ENCODE measurements at places on chromosomes 16 and 17.
A peak's percentile ranks its signal among the peaks of the same experiment; 100 is the strongest.

- no peak for DNase-seq
Measured at GRCh38 chr17:17190188-17190587, 15.9 kb downstream of the PLD6 start.

DNA sequence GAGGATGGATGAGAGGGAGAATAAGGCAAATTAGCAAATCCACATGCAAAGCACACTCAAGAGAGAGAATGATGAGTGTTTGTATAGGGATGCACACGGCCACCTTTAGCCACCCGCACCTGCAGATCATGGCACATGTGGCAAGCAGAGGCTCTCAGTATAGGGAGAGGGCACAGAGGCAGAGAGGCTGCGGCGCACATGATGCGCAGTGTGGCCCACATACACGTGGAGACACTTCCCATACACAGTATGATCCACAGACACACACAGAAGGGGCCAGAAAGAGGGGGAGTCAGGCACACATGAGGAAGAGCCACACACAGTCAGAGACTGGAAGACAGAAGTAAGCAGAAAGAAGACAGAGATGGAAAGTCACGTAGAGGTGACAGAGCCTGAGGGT is 6.5 kb upstream of the CHD3 start:
- DNase-seq = no peak

DNA sequence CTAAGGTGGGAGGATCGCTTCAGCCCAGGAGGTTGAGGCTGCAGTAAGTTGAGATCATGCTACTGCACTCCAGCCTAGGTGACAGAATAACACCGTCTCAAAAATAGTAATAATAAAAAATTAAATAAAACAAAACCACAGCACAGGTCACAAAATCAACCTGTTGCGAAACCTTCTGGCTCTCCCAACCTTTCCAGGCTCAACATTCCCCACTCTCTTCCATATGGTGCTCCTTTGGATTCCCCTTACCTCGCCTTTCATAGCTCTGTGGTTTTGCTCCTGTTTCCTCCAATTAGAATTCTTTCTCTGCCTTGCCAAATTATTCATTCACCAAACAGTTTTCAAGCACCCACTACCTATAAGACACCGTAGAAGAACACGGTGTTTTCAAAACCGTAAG is 4.7 kb downstream of the ZDHHC7 start:
- no peak for DNase-seq

GRCh38 chr17:720706-721539 is 6.3 kb upstream of the VPS53 start:
- no peak for DNase-seq

DNA sequence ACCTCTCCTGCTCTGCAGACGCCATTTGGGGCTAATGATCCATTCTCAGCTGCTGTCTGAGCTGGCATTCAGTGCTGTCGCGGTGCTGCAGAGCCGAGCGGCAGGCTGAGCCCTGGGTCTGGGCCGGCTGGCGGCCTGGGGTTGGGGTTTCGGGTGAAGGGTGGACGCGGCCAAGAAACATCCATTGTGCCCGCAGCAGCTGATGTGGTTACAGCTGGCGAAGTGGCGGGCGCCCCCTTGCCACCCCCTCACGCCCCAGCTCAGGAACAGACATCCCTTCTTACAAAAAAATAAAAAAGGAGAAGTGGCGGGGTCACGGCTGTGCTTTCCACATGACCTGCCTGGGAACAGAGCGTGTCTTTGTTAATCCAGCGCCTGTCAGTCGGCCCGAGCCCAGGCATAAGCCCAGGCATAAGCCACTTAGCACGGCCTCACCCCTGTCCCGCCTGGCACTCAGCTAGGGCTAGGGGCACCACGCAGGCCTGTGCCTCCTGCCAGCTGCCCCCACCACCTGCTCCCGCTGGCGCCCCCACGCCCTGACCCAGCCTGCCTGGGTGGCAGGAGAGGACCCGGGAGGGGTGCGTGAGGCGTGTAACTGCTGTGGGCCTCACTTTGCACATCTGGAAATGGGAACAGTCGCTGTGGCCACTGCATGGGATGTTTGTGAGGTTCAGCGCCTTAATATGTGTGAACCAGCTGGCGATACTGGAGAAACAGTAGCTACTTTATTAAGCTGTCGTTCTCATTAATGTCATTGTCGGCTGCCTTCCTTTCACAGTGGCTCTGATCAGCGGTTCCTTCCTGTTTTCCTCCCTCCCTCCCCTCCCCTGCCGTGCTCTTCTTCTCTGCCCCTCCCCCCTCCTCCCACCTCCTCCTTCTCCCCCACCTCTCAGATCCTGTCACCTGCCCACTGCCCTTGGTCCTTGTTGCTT is 197.7 kb upstream of the CIBAR2 start:
- DNase-seq = peak; percentile 79

- no peak for DNase-seq
Measured at GRCh38 chr17:15123593-15124263, 141.4 kb downstream of the PMP22 start.

DNA sequence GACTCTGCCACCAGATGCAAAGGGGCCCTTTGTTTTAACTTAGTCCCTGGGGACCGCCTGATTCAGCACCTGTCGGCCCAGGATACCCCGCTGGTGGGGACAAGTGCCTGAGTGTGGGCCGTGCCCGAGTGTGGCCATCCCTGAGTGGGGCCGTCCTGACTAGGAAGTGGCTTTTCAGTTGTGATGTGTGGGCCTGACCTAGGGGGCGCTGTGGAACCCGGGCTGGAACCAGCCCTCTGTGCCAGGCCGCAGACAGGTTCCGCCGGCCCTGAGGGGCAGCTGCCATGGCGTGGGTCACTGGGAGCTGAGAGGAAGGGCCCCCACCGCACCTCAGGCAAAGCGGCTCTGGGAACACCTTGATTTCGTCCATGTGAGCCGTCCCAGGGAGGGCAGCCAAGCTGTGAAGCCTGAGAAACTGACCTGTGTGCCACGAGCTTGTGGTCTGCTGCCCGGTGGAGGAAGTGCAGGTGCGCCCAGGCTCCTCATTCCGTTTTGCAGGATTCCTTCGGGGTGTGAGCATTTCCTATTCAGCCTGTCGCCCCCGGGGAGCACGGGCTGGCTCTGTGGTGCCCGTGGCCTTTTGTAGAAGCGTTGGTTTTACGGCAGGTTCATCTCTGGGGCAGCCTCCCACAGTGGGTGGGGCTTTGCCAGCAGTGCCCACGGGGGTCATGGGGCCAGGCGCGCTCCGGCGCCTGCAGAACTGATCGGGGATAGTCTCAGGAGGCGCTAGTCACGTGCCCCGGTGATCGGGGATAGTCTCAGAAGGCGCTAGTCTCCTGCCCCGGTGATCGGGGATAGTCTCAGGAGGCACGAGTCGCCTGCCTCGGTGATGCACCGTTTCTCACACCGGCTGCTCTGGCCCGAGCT is 5.3 kb downstream of the RPL13 start:
- DNase-seq = peak; percentile 66

- no peak for DNase-seq
Measured at GRCh38 chr16:57354311-57354710, 4.3 kb upstream of the CCL22 start.

DNA sequence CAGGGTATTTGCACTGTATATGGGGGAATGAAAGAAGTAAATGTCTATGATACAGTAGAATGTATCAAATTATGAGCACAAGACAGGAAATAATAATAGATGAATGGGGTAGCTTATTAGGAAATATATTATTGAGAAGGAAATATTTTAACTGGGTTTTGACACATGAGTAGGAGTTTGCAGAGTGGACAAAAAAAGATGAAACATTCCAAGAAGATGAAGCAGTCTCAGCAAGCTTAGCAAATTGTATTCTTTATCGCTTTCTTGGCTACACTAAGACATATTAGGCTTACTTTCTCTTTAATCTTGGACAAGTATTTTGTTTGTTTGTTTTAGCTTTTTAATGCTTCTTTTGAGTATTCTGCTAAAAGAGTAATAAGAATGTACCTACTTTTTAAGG is 1.3 kb upstream of the KRTAP4-9 start:
- DNase-seq = no peak

All from RPMI8226 (cell line).